Endodermal cell (in vitro differentiated cells): ENCODE measurements at places on chromosomes 12 and 14. TPM values are rescaled to one million over a fixed set of nuclear protein-coding genes. Genes with fewer than 3 reads are reported as not detected.
A peak's percentile ranks its signal among the peaks of the same experiment; 100 is the strongest.

GRCh38 chr12:64385468-64385867 lies 5.1 kb downstream of the C12orf56 start:
- DNase-seq, result no peak

SLC17A8 gene
- 0.16 and 0.40 TPM in 2 replicates for total RNA-seq

GRCh38 chr14:62179367-62180018 lies 417.3 kb downstream of the SNAPC1 start:
- DNase-seq, result peak; percentile 87

PLA2G1B gene
- total RNA-seq, result not detected in 2 replicates

DNA sequence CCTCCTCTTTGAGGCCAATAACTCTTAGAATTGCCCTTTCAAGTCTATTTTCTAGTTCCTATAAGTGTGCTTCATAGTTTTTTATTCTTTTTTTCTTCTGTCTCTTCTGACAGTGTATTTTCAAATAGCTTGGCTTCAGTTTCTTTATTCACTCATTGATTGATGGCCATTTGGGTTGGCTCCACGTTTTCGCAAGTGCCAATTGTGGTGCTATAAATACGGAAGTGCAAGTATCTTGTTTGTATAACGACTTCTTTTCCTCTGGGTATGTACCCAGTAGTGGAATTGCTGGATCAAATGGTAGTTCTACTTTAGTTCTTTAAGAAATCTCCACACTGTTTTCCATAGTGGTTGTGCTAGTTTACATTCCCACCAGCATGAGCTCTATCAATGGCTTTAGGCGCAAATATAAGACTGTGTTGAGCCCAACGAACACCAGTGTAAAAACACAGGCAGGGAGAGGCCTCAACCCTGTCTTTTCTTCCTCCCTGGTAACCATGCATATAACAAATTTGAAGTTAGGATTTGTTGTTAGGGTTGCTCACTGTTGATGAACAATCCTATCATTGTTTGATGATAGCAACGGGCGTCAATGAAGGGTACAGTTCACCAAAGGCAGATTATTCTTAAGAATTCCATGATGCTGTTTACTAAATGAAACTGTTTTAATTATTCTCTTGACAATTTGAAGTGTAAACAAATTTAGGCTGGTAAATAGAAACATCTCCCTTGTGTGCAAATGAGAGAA lies 13.3 kb upstream of the LMNTD1 start:
- DNase-seq, result no peak

DNA sequence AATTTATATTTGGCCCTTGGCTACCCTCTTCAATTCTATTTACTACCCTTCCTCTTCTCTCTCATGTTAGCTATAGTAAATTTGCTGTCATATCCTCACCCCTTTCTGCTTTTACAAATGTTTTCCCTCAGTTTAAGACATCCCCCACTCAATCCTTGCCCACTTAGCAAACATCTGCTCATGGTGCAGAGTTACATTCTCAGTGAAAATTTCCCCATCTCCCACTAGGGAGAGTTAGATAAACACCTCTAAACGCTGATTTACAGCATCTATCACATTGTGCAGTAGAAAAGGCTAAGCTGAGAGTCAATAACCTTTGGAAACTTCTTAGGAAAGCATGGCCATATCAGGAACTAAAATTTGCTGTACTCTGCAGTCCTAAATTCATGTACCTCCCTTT lies 69.0 kb downstream of the DENND5B start:
- DNase-seq, result no peak

GRCh38 chr12:46664761-46665287 lies 161.0 kb downstream of the SLC38A4 start:
- no peak for DNase-seq

- DNase-seq, result no peak
These were observed 219.6 kb downstream of the CCDC91 start for GRCh38 chr12:28409892-28410291.

GRCh38 chr14:103880348-103881267 lies 33.2 kb upstream of the PPP1R13B start:
- no peak for DNase-seq

- no peak for DNase-seq
These were observed 130.8 kb downstream of the RTN1 start for GRCh38 chr14:59739794-59740193.

- DNase-seq, result no peak
These were observed 469.1 kb downstream of the PRKD1 start for GRCh38 chr14:29458547-29458946.

KCNC2 gene
- not detected in 3 replicates for total RNA-seq

- no peak for DNase-seq
These were observed 16.4 kb upstream of the RAB35 start for GRCh38 chr12:120132863-120133385.

- no peak for DNase-seq
These were observed 47.2 kb downstream of the FGD4 start for GRCh38 chr12:32446316-32447119.

CLEC2A gene
- total RNA-seq, result 0.87 to 3.8 TPM (median 3.3 TPM) in 3 replicates

- no peak for DNase-seq
These were observed 72.4 kb upstream of the CISTR start for GRCh38 chr12:53824001-53824712.

CCDC196 gene
- total RNA-seq, result not detected in 3 replicates

- DNase-seq, result no peak
These were observed 58.7 kb downstream of the TESC start for GRCh38 chr12:117040496-117040895.

GSC gene
- total RNA-seq, result 94.4 and 108 TPM in 2 replicates

DNA sequence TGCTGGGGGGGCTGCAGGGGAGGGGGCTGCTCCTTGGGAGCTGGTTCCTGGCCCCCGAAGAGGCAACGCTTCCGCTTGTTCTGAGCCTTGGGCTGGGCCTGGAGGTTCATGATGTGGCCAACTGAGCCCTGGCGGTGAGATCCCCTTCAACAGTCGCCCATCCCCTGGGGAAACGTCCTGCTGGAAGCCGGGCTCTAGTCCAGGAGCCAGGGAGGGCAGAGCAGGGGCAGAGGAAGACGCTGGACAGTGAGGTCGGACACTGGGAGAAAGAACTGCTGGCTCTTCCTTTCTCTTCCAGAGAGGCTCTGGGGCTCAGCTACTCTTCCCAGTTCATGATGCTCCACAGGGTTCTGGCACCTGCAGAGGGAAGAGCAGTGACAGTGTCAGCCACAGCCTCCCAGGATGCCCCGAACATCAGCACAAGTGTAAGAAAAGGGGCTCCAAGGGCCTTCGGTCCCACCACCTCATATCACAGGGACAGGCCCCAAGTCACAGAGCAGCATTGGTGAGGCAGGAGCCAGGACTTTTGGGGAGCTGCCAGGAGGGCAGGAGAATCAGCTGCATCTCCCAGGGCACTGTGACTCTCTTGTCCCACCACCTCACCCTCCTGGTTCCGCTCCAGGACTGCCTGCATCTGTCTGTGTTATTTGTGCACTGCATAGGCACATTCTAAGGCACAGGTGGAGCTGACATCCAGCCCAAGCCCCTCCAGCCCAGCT lies 25.9 kb upstream of the PNMA1 start:
- no peak for DNase-seq

- no peak for DNase-seq
These were observed 4.7 kb upstream of the CREBL2 start for GRCh38 chr12:12606781-12607589.

DNA sequence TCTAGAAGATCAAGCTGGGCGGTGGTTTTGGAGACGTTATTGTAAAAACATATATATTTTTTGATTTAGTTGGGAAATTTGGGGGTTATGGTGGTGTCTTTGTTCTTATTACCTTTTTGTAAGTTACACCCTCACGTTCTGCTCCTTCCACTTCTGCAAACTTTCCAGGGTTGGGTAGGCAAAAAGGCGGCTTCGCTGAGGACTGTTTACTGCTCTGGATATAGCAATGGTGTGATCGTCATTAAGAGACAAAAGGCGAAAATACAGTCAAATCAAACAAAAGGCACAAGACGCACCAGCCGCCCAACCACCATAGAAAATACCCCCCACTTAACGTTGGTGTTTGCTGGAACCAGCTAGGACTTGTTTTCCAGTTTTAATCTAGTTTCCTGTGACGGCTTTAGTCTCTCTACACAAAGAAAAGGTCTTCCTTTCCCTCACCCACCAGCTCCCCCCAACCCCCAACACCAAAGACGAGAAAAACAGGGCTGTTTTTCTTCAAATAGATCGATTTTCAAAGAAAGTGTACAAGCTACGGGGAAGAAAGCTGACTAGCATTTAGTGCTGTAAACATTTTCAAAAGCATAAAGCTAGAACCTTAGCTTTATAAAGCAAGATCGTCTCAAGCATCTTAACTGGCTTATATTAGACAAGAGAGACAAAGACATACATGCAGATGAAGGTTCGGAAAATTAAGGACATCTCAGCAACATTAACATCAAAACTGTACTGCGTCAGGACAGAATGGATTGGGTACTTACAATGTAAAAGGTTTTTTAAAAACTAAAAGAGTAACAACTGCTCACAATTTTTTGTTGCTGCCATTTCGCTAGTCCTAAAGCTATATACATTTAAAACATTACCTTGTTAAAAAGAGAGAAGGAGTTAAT lies 2.0 kb upstream of the SETD1B start:
- DNase-seq, result no peak

DNA sequence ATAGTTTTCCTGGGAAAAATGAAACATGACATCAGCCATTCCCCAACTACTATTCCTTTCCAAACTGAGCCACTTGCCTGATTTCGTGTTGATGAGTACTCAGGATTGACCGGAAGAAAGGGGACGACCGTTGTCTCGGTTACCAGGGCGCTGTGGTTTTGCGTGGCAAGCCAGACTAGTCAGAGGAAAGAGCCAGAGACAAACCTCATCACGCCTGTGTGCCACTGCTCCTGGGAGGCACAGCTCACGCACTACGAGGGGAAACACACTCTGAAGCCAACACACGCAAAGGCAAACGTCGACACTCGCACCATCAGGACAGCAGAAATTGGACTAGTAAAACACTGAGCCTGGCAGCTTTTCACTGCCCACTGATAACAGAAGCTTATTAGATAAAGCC lies 35.0 kb downstream of the GIT2 start:
- DNase-seq, result no peak

- no peak for DNase-seq
These were observed 52.8 kb downstream of the KCNK13 start for GRCh38 chr14:90114554-90114953.

RPS6KL1 gene
- total RNA-seq, result 10.4 and 10.6 TPM in 2 replicates

AKAP6 gene
- total RNA-seq, result 5.0 to 6.1 TPM (median 5.1 TPM) in 3 replicates

TRPV4 gene
- 10.0 and 14.0 TPM in 2 replicates for total RNA-seq

- DNase-seq, result no peak
These were observed at the start of gene SLCO1A2 for GRCh38 chr12:21334771-21335325. TSS of gene SLCO1A2 (minus strand) at chr12:21334917. CDS start at chr12:21334647, 270 bp downstream.

DNA sequence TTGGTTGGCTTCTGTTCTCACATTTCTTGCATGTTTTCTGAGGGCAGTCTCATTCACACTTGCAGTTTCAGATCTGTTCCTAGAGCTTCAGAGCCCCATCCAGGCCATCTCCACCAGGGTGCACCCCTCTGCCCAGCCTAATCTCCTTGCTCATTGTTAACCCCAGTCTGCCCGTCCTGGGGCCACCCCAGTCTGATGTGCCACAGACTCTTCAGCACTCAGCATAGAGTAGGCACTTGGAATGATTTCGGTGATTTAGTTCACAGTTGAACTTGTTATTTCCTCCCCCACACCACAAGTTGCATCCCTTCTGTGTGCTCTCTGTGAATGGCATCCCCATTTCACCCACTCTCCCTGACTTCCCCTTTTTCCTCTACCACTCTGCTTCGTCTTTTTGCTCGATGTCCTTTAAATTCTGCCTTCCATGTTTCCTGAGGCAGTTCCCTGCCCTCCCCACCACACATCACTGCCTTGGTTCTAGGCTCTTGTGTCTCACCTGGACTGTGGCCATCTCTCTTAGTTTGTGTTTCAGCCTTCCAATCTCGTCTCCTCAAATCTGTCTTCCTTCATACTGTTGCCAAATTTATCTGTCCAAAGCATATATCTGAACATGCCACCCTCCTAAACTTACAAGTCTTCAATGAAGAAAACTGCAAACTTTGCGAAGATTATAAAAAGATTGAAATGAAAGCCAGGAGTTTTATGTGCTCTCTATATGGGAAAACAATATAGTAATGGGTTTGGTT lies 41.5 kb downstream of the ANO6 start:
- DNase-seq, result peak; percentile 71

TMCC3 gene
- total RNA-seq, result 2.5 and 3.7 TPM in 2 replicates

GRCh38 chr12:16261944-16262475 lies 15.5 kb downstream of the SLC15A5 start:
- DNase-seq, result no peak

- no peak for DNase-seq
These were observed 160.3 kb upstream of the PELI2 start for GRCh38 chr14:55957950-55958349.

PRB4 gene
- total RNA-seq, result not detected in 2 replicates

DNA sequence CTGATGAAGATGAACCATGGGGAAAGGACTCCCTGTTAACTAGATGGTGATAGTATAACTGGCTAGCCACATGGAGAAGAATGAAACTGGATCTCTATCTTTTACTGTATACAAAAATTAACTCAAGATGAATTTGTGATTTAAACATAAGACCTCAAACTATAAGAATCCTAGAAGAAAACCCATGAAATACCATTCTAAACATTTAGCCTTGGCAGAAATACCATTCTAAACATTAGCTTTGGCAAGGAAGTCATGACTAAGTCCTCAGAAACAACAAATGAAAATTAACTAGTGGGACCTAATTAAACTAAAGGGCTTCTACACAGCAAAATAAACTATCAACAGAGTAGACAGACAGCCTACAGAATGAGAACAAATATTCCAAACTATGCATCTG lies 28.4 kb upstream of the NOVA1 start:
- DNase-seq, result no peak

DNA sequence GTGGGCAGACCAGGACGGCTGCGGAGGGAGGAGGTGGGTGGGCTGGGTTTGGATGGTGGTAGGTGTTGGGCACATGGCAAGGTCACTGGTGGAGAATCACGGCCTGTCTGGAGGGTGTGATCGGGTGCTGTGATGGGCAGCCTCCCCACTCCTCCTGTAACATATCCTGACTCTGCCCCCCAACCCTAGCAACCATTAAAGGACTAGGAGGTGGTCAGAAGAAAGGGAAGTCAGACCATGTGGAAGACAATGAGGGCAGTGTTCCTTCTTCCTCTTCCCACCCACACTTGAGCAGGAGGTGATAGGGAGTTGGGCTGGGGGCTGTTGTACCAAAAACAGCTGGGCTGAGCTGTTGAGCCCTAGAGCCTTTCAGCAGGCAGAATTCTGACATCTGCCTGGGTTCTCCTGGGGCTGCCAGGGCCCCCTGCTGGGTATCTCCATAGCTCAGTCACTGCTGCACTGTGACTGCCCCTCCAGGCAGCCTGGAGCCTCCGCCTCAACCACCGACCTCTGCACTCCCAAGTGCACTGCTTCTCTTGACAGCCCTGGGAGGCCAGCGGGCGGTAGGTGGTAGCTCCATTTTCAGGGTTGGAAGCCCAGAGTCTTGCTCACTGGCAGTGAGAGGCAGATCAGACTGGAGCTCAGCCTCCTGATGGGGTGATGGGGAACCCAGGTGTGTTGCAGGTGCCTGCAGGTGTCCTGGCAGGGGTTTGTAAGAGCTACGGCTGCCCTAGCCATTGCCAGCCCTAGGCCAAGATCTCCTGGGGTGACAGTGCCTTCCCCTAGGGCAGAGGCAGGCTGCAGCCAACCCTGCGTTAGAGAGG lies 15.4 kb downstream of the VASH1 start:
- DNase-seq, result peak; percentile 66

- no peak for DNase-seq
These were observed 60.0 kb upstream of the ELK3 start for GRCh38 chr12:96134200-96134599.

RNASE4 gene
- total RNA-seq, result 1.6 to 7.4 TPM (median 4.2 TPM) in 3 replicates

GRCh38 chr14:69670093-69670492 lies 58.7 kb downstream of the SUSD6 start:
- DNase-seq, result no peak
